Small intestine (tissue), 16 donors: ENCODE measurements at places on chromosomes 1 and 21. TPM values are rescaled to one million over a fixed set of nuclear protein-coding genes. Genes with fewer than 3 reads are reported as not detected.

- H3K27me3 ChIP-seq: peaks cover 33% of the 10 kb centered on the region
- DNase-seq: no peak
- no peak overlapping the region for H3K4me3 ChIP-seq
- H3K27ac ChIP-seq: no peak overlapping the region
- H3K4me1 ChIP-seq: no peaks in the 10 kb centered on the region
Measured at GRCh38 chr1:22566161-22566560, 2.9 kb downstream of the EPHA8 start.

- H3K4me3 ChIP-seq: peak overlapping the region; percentile 38
- peak overlapping the region; percentile 94 for H3K27ac ChIP-seq
- peaks cover 8% of the 10 kb centered on the region for H3K4me1 ChIP-seq
- peak; percentile 58 for DNase-seq
- no peaks in the 10 kb centered on the region for H3K27me3 ChIP-seq
- no peaks in the 10 kb centered on the region for H3K36me3 ChIP-seq
Measured at GRCh38 chr21:41580758-41581554, 73.0 kb upstream of the TMPRSS2 start.

Gene ATXN7L2
- 8.9 TPM for polyA plus RNA-seq

Gene SYPL2
- not detected for polyA plus RNA-seq

DNA sequence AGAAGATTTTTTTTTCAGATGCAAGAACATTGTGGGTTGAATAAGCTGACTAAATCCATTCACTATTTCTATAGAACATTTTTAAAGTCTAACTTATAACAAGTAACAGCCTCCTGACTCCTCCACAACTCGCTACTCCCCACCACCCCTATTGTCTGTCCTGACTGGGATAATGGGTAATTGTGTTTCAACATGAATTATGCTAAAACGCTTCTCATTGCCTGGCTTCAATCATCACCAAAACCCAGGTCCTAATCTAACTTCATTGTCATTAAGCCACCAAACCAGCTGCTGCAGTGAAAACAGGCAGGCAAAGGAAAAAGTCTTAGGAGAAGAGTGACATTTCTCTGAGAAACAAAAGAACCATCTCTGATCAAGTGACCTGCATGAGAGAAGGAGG is 30.0 kb downstream of the TNR start:
- H3K4me3 ChIP-seq: no peak overlapping the region
- no peaks in the 10 kb centered on the region for H3K4me1 ChIP-seq
- H3K36me3 ChIP-seq: no peaks in the 10 kb centered on the region
- no peak overlapping the region for H3K27ac ChIP-seq

DNA sequence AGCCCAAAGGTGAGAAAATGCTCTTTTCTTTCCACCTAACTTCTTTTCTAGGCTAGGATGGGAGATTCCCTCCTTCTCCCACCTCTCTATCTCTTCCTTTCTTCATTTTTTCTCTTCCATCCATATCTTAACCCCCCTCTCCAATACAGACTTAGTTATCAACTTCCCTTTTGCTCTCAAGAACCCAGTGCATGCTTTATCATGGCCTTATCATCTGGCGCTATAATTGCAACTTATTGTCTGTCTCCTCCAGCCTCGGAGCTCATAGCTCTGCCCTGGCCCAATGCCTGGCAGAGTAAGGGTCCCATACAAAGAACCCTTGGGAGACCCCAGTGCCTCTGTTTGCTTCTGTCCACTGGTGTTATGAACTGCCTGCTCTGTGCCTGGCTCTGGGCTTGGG is 71.0 kb upstream of the NFASC start:
- no peaks in the 10 kb centered on the region for H3K36me3 ChIP-seq

GRCh38 chr1:39732730-39733129 is 6.0 kb upstream of the PPIE start:
- DNase-seq: no peak
- H3K27ac ChIP-seq: no peak overlapping the region
- no peaks in the 10 kb centered on the region for H3K4me1 ChIP-seq

Gene KRTAP13-2
- polyA plus RNA-seq: not detected

Gene SELENBP1
- polyA plus RNA-seq: 83.7 TPM

DNA sequence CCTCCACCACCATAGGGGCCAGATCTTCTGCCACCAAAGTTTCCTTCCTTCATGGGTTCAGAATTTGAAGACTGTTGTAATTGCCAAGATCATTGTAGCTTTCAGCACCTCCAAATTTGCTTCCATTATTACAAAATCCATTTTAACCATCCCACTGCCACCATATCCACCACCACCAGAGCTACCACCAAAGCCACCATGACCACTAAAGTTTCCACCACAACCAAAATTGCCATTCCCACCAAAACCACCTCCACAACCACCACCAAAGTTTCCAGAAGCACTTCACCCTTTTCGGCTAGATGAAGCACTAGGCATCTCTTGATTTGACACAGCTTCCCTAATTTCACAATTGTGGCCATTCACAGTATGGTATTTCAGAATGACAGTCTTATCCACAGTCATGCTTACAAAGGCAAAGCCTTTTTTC is 45.2 kb downstream of the SLC30A7 start:
- H3K4me3 ChIP-seq: no peak overlapping the region
- no peak for DNase-seq
- H3K4me1 ChIP-seq: no peaks in the 10 kb centered on the region
- H3K27me3 ChIP-seq: no peaks in the 10 kb centered on the region
- no peak overlapping the region for H3K27ac ChIP-seq
- H3K36me3 ChIP-seq: peaks cover 9% of the 10 kb centered on the region

Gene TMEM54
- 42.6 TPM for polyA plus RNA-seq

DNA sequence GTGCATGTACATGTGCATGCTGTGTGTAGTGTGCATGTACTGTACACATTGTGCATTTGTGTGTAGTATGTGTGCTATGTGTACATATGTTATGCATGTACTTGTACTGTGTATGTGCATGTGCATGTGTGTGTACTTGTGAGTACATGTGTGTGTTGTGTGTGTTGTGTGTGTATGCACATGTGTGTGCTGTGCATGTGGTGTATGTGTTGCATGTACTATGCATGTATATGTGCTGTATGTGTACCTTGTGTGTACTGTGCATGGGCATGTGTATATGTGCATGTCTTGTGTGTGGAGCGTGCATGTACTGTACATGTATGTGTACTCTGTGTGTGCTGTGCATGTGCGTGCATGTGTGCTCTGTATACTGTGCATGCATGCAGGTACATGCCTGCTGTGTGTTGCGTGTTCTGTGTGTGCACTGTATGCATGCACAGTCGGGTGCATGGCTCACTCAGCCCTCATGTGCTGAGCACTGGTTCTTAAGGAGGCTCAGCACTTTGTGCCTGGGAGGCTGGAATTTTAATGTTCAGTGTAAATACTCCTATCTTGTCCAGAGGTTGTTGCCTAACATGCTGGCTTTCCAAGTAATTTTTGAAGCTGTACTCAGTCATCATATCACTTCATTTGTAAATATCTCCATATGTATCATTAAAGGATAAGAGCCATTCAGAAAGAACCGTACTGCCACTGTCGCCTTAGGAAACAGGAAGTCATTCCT is 32.3 kb downstream of the SNAP47 start:
- H3K36me3 ChIP-seq: peaks cover 87% of the 10 kb centered on the region
- no peak overlapping the region for H3K4me3 ChIP-seq
- H3K27me3 ChIP-seq: no peaks in the 10 kb centered on the region
- peak overlapping the region; percentile 31 for H3K27ac ChIP-seq
- no peak for DNase-seq
- no peaks in the 10 kb centered on the region for H3K4me1 ChIP-seq

Gene MAP3K21
- polyA plus RNA-seq: 10.8 TPM

DNA sequence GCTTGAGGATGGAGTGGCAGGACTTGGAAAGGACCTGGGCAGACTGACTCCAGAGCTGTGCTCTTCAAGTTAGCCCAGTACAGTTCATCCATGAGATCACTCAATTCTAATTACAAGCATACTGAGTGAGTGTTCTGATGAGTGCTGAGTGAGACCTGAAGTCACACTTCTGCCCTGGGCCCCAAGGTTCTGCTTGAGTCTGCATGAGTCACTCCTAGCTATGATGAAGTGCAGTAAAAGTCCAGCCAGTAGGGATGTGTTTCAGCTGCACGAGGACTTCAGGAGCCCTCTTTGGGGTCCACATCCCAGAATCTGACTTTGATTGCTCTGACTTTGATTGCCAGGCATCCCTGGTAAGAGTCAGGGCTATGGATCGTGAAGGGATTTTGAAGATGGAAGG is 35.8 kb downstream of the PLEKHA6 start:
- H3K27ac ChIP-seq: peak overlapping the region; percentile 70
- peaks cover 7% of the 10 kb centered on the region for H3K4me1 ChIP-seq
- H3K36me3 ChIP-seq: no peaks in the 10 kb centered on the region
- no peak overlapping the region for H3K4me3 ChIP-seq

- no peaks in the 10 kb centered on the region for H3K4me1 ChIP-seq
- H3K36me3 ChIP-seq: no peaks in the 10 kb centered on the region
Measured at GRCh38 chr1:30108186-30108585, 615.2 kb downstream of the MATN1 start.

- H3K27ac ChIP-seq: no peak overlapping the region
- no peaks in the 10 kb centered on the region for H3K27me3 ChIP-seq
- H3K36me3 ChIP-seq: no peaks in the 10 kb centered on the region
- no peaks in the 10 kb centered on the region for H3K4me1 ChIP-seq
- DNase-seq: no peak
Measured at GRCh38 chr1:213647864-213648650, 339.7 kb upstream of the PROX1 start.

DNA sequence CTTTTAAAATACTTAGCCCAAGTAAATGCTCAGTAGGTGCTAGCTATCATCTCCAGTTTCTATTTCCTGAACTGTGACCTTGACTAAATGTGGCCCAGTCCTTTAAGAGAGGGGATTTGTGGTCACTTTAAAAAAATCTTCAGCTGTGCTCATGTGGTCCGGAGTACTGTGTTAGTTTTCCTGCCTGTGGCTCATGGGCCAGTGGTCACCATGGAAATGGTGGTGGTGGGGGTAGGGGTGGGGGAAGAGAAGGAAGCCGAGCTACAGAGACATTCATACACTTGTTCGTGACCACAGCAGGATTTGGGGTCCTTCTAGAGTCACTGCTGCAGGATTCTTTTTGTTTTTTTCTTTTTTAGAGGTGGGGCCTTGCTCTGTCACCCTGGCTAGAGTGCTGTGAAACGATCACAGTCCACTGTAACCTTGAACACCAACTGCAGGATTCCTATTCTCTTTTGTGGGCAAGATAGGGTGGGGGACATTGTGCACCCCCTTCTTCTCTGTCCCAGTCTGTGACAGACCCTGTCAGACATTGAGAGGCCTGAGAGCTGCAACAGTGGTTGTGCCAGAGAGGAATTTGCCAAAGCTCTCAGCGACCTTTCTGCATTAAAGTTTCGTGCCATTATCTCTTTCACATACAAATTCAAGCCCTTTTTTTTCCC is 25.8 kb downstream of the KIF26B start:
- H3K4me3 ChIP-seq: no peak overlapping the region
- no peaks in the 10 kb centered on the region for H3K27me3 ChIP-seq
- H3K27ac ChIP-seq: no peak overlapping the region
- H3K4me1 ChIP-seq: no peaks in the 10 kb centered on the region
- no peak for DNase-seq
- no peaks in the 10 kb centered on the region for H3K36me3 ChIP-seq

Gene TLCD4
- polyA plus RNA-seq: 1.9 TPM

DNA sequence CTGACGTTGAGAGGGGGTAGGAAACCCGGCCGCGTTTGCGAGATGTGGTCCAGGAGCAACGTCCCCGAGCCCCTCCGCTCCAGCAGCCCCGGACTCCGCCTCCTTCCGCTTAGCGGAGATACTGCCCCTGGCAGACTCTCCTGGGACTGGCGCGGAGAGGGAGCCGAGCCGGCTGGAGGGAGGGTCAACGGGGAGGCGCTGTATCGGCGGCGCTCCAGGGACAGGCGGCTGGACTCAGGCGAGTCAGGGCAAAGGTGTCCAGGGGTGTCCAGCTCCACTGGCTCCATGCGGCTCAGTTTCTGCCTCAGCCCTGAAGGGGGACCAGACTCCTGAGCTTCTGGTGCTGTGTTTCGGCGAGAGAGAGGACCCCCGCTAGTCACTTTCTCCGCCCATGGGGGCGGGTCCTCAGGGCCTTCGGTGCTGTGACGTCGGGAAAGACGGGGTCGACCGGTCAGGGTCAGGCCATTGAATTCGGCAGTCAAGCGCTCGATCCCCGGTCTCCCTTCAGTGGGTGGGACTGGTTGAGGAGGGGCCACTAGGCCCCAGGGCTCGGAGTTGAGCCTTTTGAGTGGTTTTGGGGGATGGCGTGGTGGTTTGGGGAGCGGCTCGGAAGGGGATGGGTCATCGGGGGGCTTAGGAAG is 2.8 kb upstream of the LIX1L start:
- H3K36me3 ChIP-seq: no peaks in the 10 kb centered on the region
- H3K4me3 ChIP-seq: peak overlapping the region; percentile 65

DNA sequence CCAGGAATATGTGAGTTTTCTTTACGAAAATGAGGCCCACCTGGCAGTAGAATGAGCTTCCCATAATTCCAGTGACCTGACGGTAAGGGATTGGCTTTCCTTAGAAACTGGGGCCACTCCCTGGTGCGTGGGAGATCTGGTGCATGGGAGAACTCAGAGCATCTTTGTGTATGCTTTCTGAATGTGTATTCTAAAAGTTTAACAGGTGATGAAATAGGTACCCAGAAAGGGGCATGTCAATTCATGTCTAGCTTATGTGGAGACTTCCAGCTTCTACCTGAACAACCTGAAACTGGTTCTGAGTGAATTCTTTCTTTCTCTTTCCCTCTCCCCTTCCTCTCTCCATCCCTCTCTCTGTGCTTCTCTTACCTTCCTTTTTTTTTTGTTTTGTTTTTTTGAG is 15.2 kb upstream of the FCRLA start:
- no peaks in the 10 kb centered on the region for H3K27me3 ChIP-seq
- no peaks in the 10 kb centered on the region for H3K36me3 ChIP-seq
- no peaks in the 10 kb centered on the region for H3K4me1 ChIP-seq
- no peak overlapping the region for H3K4me3 ChIP-seq
- H3K27ac ChIP-seq: no peak overlapping the region
- DNase-seq: no peak

GRCh38 chr1:33300673-33301072 is 20.2 kb downstream of the A3GALT2 start:
- no peak overlapping the region for H3K4me3 ChIP-seq
- peak; percentile 28 for DNase-seq
- no peaks in the 10 kb centered on the region for H3K27me3 ChIP-seq
- H3K4me1 ChIP-seq: no peaks in the 10 kb centered on the region
- H3K27ac ChIP-seq: no peak overlapping the region

GRCh38 chr21:44569861-44570517 is 3.5 kb upstream of the KRTAP10-4 start:
- DNase-seq: no peak
- H3K27me3 ChIP-seq: peaks cover 2% of the 10 kb centered on the region
- H3K4me3 ChIP-seq: no peak overlapping the region
- H3K4me1 ChIP-seq: no peaks in the 10 kb centered on the region
- no peak overlapping the region for H3K27ac ChIP-seq

Gene CAMK1G
- 0.37 TPM for polyA plus RNA-seq

GRCh38 chr1:13487143-13487868 is 26.5 kb downstream of the LRRC38 start:
- H3K27me3 ChIP-seq: no peaks in the 10 kb centered on the region
- H3K4me3 ChIP-seq: no peak overlapping the region
- no peaks in the 10 kb centered on the region for H3K4me1 ChIP-seq
- H3K36me3 ChIP-seq: no peaks in the 10 kb centered on the region
- H3K27ac ChIP-seq: no peak overlapping the region

GRCh38 chr1:206001476-206001888 is 1.7 kb downstream of the RAB7B start:
- no peak overlapping the region for H3K27ac ChIP-seq
- no peaks in the 10 kb centered on the region for H3K4me1 ChIP-seq
- DNase-seq: no peak
- no peaks in the 10 kb centered on the region for H3K36me3 ChIP-seq
- H3K4me3 ChIP-seq: no peak overlapping the region
- H3K27me3 ChIP-seq: no peaks in the 10 kb centered on the region

GRCh38 chr1:166691476-166691875 is 147.8 kb upstream of the POGK start:
- no peak for DNase-seq
- no peaks in the 10 kb centered on the region for H3K27me3 ChIP-seq
- H3K4me1 ChIP-seq: no peaks in the 10 kb centered on the region
- no peak overlapping the region for H3K27ac ChIP-seq
- no peak overlapping the region for H3K4me3 ChIP-seq
